ENCODE measurements at places on chromosomes 2 and 18. TPM values are rescaled to one million over a fixed set of nuclear protein-coding genes. Genes with fewer than 3 reads are reported as not detected.

DNA sequence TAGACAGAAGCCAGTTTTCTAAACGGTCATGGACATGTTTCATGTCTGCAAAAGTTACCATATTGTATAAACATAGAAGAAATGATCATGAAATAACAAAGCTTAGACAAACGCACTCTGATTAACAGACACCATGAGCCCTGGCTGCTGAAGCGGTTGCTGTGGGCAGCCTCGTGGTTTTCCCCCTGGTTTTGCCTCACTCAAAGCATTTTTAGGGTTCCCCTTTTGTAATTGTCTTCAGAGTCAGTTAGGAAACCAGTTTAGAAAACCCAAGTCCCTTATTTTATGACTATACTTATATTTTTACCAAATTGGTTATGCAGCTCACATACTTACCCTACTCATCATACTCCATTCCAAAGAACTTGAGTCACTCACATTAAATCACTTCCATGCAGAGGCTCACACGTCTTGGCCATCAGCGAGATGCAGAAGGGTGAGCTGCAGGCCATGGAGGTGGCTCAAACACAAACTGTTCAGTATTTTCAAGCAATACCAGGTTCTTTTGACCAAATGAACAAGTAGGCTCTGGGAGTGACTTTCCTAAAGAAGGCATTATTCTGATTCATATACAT lies 105.6 kb upstream of the SALL3 start:
- DNase-seq, result no peak

DNA sequence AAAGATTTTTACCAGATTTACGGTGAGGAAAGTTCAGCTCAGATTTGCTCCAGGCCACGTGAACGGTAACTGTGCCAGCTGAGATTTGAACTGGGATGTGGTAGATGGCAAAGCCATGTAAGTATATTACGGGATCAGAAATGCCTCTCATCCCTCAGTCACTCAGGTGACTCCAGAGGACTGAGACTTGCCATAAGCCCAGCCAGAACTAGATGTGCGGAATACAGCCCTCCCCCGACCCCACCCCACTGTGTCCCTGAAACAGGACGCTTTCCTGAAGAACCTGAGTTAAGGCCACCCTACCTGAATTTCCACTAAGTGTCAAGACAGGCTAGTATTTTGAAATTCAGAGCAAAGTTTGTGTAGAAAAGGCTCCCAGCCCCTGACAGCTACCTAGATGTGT lies 1.3 kb upstream of the FHL2 start:
- no peak for DNase-seq

DNA sequence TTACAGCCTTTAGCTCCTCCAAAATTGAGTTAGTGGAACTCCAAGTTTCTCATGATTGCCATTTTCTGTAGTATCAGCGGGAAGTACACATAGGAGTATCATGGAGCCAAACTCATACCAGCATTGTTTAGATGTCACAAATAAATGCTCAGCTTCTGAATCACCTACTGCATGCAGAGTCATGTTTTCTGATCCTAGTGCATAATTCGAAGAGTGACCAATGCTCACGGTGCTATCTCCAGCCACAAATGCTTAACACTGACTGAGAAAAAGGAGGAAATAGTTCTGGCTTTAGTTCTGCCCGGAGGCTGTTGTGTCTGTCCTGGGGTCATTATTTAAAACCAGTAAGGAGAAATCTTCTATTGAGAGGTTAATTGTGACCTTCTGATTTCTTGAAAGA lies 45.4 kb upstream of the LRATD1 start:
- DNase-seq, result no peak

DNA sequence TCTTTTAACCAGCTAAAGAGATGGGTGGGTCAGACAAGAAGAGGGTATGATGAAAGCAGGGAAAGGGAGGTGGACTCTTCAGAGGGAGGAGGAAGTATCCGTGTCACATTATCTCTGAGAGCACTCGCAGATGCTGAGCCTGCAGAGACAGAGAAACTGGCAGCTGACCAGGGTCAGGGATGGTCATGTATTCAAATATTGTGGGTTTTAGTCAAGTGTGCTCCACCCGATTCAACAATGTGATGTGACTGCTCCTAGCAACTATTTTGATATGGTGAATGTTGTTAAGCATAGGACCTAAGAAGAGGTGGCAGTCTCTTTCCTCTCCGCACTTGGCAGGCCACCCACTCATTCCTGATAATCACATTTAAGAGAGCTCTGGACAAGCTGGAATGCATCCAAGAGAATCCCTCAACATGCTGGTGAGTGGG lies 1.3 kb upstream of the CLIP4 start:
- no peak for DNase-seq

The BOLL gene
- 0.22 TPM for total RNA-seq

GRCh38 chr18:45837283-45838070 lies 12.0 kb downstream of the SIGLEC15 start:
- peak; percentile 46 for DNase-seq

The ZNF385B gene
- total RNA-seq, result 5.5 TPM

DNA sequence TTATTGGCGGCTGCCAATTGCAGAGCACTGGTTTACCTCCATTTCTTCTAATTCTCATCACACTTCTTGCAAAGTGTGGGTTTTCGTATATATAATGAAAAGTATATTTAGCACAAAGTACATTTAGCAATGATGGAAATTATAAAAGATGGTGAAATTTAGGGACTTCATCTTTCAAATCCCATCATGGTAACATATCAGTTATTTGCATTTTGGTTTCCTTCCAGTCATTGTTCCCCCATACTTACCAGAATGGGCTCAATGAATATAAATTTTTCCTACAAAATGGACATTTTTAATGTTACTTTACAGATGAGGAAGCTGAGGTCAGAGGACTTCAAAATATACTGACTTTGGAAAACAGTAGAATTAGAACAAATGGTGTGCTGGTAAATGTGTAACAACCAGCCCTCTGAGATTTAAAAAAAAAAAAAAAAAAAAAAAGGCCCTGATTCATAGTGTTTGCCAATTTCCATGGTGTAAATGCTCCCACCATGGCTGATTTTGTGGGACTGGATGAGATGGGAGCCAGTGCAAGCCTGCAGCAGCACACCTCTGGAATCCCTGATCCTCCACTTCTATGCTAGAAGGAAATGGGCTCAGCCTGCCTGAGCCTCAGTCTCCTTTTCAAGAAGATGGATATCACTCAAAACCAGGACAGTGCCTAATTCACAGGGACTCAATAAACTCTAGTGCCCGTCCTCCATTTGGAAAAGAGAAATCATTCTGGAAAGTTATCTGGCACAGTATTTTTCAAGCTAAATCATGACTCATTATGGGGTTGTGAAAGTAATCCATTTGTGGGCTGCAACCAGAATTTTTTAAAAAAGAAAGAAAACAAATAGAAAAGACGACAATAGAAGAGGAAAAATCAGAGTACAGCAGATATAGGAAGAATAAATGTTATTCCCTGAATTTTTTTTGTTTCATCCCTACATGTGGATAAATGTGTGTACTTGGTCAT lies 34.0 kb downstream of the LBH start:
- DNase-seq, result no peak

DNA sequence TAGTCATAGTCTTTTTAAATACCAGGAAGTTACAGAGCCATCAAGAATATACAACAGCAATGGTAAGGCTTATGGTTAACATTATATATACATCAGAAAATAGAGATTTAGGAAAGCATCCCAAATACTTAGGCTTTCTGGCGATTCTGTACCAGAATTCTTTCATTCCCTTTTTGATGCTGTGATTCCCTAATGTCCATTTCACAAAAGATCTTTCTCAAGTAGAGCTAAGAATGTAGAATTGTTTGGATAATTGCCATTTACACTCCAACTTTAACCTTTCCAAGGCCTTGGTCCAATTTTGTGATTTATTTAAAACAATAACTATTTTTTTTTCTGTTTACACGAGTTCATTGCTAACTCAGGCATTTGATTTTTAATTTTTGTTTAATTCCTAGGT lies 422.2 kb downstream of the MTX2 start:
- DNase-seq, result no peak

- no peak for DNase-seq
These were observed 264.1 kb downstream of the RPIA start for GRCh38 chr2:88955607-88956006.
